ENCODE measurements at places on chromosomes 7 and 10.

GRCh38 chr10:12564173-12564572 is 214.8 kb downstream of the CAMK1D start:
- no peak for DNase-seq

- no peak for DNase-seq
These were observed 11.1 kb downstream of the KCP start for GRCh38 chr7:128899392-128899791.

- no peak for DNase-seq
These were observed 144.5 kb upstream of the ASAH2 start for GRCh38 chr10:50395851-50396250.

DNA sequence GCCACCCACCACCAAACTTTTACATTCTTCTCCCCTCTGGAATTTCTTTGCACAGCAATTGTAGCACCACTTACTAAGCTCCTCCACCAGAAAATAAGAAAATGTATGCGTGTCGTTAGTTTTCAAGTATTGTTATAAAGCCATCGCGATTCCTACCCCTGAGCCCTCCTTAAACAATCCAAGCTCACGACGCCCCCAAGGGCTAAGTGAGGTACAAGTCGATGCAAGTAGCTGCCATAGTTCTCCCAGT is 1.3 kb downstream of the FRAT2 start:
- no peak for DNase-seq

GRCh38 chr10:31099664-31100063 is 68.0 kb upstream of the ZNF438 start:
- no peak for DNase-seq
